H4 (cell line): ENCODE measurements at places on chromosomes 7 and 10.

GRCh38 chr7:16504019-16504418 is 22.6 kb upstream of the LRRC72 start:
- peak; percentile 96 for DNase-seq

DNA sequence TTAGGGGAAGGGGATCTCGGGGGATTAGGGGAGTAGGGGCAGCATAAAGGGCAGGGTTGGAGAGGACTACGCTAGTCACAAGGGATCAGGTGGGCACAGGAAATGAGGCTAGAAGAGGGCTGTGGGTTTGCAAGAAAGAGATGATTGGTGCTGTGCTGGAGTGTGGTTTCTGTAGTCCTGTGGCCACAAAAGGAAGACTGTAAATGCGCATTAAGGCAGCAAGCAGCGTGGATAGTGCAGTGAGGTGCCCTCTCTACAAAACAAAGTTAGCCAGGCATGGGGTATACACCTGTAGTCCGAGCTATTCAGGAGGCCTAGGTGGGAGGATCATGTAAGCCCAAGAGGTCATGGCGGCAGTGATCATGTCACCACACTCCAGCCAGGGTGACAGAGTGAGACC is 212.1 kb downstream of the MLLT10 start:
- no peak for DNase-seq

DNA sequence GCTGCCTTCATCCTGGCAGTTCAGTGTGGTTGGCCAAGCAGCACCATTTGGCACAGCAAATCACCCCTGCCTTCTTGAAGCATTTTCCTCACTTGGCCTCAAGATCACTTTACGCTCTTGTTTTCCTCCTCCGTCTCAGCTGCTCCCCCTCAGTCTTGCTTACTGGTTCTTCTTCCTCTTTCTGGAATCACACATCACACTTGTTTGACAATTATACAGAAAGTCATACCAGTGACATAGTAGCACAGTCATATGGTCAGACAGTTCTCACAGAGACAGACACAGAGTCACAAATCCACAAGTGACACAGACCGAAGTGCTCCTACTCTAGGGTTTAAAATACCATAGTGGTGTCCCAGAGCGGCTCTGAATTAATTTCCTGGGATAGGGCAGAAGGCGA is 43.8 kb upstream of the ARL4A start:
- DNase-seq = no peak

GRCh38 chr10:27503498-27504006 is 552 bp upstream of the RAB18 start:
- DNase-seq = no peak

- DNase-seq = no peak
Measured at GRCh38 chr7:20561908-20562307, 53.6 kb upstream of the ABCB5 start.

DNA sequence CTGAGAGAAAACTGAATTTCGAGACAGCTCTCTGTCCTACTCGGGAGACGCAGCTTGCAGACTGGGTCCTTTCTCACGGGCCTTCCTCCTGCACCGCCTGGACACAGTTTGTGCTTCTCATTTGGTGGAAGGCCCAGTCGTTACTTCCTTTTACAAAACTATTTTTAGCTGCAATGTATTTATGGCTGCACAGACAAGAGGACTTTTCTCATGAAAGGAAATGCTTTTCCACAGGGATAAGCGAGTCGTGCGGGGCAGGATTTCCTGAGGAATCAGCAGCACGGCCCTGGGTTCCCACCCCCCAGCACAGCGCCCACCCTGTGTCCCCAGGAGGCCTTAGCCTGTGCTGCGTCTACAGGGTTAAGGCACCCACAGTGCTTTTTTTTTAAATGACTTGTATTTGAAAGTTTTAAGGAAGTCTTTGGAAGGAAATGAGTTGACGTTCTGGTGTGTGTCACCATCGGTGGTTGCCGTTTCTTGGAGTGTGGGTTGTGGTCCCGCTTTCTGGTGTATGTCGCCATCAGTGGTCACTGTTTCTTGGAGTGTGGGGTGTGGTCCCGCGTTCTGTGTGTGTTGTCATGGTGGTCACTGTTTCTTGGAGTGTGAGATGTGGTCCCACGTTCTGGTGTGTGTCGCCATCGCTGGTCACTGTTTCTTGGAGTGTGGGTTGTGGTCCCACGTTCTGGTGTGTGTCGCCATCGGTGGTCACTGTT is 50.9 kb downstream of the INPP5A start:
- DNase-seq = no peak

GRCh38 chr10:117830787-117831212 is 215.9 kb downstream of the RAB11FIP2 start:
- DNase-seq = no peak

- DNase-seq = no peak
Measured at GRCh38 chr10:50857579-50857978, 27.8 kb downstream of the A1CF start.

GRCh38 chr7:23106057-23106822 is 655 bp downstream of the KLHL7 start:
- peak; percentile 47 for DNase-seq

DNA sequence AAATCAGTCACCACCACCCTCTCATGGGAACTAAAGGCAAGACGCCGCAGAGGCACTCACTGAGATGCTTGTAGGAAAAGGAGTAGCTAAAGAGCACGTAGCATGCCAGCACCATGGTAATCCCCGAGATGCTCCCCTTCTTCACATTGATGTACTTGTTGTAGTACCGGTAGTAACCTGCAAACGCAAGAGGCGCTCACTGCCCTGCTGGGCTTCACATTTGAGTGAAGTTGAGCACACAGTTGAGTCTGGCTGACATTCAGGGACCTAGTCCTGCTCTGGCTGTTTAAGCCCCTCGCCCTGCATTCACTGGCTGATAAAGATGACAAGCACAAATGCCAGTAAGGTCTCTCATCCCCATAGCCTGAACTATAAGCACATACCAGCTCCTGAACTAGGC is 6.9 kb downstream of the ATP5MF start:
- DNase-seq = no peak

- DNase-seq = no peak
Measured at GRCh38 chr7:41674505-41675023, 28.3 kb downstream of the INHBA start.

- DNase-seq = peak; percentile 12
Measured at GRCh38 chr7:146249272-146249671, 132.7 kb downstream of the CNTNAP2 start.

DNA sequence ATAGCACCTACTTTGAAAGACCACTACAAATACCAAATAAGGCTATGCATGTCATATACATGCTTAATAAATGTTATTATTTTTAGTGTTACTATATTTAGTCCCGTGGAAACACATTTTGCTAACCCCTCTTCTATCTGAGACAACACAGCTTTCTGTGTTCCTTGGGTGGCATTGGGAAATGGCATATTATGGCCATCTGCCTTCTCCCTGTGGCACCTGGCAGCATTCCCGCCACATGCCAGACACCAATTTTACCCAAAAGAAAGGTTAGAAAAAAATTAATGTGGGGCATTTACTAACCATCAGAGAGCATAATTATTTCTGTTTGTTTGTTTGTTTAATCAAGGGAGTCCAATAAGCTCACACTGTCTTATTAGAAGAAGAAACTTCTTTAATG is 168.6 kb upstream of the ETV1 start:
- no peak for DNase-seq

DNA sequence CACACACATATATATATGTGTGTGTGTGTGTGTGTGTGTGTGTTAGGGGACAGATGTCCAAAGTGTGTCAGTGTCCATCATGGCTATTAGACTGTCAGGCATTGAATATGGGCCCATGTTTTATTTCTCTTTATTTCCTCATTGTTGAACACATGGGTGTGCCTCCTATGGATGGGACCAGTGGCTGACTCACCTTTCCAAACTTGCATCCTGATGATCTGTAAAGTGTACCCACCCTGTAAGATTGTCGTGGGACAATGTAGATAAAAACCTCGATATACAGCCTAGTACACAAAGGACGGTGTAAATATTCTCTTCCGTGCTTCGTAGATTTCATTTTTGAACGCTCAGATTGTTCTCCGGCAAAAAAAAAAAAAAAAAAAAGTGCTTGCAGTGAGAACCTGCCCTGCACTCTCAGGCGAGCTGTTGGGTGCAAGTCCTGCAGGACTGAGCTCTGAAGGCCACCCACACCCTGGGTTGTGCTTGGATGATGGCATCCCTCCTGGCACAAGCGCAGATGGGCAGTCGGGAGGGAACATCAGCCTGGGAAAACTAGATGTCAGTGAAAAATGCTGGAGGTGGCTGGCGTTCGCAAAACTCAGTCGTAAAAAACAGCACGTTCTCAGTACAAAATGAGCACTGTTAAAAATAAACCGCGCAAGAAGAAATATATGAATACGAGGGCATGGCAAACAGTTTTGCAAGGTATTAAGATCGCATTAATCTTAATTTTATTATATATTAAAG is 166.9 kb downstream of the CUX1 start:
- DNase-seq = no peak

GRCh38 chr10:88553116-88553752 is 29.9 kb downstream of the RNLS start:
- peak; percentile 66 for DNase-seq

DNA sequence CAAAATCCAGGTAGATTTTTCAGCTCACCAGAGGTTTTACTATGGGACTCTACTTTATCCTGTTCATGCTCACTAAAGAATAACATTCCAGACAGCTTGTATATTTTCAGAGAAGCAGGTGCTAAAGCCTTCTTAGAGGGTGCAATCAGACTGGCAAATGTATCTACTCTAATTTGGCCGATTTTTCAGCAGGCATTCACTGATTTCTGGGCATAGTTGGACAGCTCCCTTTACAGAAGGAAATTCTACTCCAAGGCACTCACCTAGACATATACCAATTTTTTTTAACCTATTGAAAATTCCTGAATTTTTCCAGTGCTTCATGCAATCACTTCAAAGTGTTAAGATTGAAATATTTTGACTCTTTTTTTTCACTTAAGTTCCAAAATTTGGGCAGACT is 3.8 kb upstream of the CNTNAP2 start:
- no peak for DNase-seq

DNA sequence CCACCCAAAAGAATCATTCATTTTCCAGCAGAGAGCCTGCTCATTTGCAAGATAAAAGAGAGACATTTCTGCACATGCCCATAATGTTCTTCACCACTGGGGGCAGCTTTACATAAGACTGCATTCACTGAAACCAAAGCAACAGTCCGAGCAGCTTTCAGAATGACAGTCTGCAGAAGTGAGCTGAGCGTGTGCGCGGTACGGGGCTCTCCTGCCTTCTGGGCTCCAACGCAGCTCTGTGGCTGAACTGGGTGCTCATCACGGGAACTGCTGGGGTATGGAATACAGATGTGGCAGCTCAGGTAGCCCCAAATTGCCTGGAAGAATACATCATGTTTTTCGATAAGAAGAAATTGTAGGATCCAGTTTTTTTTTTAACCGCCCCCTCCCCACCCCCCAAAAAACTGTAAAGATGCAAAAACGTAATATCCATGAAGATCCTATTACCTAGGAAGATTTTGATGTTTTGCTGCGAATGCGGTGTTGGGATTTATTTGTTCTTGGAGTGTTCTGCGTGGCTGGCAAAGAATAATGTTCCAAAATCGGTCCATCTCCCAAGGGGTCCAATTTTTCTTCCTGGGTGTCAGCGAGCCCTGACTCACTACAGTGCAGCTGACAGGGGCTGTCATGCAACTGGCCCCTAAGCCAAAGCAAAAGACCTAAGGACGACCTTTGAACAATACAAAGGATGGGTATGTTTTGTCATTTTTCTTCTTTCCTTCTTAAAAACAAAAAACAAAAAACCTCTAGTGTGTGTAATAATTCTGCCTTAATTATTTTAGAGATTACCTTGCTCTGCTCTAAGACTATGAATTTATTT is at the start of gene LRRTM3:
LRRTM3 (plus strand) TSS at position 141 of the 820 bp plus-strand sequence.
- DNase-seq = peak; percentile 79

GRCh38 chr7:117250801-117251200 is 72.1 kb downstream of the WNT2 start:
- no peak for DNase-seq

- DNase-seq = no peak
Measured at GRCh38 chr10:79312601-79313187, 34.6 kb upstream of the PPIF start.

- no peak for DNase-seq
Measured at GRCh38 chr10:11012421-11013295, 5.0 kb upstream of the CELF2 start.
